ENCODE measurements at places on chromosomes 6 and 20.

DNA sequence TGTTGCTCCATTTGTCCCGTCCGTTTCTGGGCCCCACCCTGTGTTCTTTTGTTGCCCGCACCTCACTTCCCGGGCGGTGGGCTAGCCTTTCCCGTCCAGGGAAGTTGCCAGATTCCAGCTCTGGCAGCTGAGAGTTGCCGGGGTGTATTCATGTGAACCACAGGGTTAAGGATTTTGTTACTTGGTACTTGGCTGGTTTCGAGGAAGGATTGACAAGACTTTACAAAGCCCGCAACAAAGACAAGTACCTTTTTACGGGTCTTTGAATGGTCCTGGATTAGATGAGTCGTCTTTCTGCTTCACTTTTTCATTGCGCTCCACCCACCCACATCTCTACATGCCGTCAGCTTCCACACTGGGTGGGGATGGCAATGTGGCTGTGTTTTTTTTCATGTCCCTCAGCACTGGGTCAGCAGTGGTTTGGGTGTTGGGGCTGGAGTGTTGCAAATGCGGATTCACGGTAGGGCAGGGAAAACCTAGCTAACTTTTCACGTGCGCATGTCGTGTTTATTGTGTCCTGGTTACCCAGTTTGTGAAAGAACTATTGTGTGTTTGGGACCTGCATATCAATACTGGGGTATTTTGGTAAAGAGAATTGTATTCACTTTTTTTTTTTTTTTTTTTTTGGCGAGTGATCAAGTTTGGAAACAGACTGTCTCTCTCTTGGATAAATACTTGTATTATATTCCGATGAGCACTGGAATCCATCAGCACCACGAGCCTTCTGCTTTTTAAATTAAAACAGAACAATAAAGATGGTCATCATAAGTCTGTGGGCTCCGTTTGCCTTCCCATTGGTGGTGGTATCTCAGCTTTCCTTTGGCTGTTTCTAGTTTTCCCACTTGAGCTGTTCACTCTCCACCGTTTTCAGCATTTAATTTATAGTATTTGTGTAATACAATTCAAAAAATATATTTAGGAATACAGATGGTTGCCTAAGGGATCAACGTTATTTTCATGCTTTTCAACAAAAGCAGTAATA is 1.2 kb downstream of the DUSP22 start:
- DNase-seq, result no peak

DNA sequence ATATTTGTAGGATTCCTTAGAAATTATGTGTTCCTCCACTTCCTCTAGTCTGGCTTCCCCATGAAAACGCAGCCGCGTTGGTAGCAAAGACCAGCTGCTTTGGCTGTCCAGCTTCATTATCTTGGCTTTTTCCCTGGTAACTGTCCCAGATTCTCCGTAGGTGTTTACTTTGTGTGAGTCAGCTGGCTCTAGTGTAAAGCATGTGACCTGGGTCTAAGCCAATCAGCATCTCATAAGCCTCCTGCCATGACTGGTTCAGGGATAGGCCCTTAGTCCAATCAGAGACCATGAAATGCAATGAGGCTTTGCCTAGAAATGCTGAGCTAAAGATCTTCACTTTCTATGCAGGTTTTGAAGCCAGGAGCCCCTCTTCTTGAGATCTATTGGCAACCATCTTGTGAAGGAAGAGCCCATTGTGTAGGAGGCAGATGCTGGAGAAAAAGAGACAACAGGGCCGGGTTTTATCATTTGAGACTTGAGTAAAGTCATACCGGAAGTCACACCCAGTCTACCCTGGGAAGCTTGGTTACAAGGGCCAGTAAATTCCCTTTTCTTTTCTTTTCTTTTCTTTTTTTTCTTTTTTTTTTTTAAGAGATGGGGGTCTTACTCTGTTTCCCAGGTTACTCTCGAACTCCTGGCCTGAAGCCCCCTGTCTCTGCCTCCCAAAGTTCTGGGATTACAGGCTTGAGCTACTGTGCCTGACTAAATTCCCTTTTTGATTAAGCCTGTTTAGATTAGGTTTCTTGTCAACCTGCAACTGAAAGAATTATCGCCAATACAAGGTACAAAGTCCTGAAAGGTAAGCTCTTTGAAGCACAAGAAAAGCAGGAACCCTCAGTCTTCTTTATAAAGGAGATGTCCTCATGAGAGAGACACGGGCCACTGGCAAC is 256.5 kb upstream of the RREB1 start:
- DNase-seq, result no peak

DNA sequence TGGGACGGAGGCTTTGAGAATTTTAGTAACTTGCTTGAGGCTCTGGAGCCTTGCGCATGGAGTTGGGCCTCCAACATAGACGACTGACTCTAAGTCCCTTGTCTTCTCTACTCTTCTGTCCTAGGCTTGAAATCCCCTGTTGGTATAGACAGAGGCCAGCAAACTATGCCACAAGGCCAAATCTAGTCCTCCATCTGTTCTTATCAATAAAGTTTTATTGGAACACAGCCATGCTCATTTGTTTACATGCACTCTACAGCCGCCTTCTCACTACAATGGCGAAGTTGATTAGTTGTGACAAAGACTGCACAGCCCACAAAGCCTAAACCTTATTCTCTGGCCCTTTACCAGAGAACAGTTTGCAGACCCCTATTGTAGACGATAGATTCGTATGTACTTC is 174.1 kb upstream of the ZFP64 start:
- DNase-seq, result no peak

DNA sequence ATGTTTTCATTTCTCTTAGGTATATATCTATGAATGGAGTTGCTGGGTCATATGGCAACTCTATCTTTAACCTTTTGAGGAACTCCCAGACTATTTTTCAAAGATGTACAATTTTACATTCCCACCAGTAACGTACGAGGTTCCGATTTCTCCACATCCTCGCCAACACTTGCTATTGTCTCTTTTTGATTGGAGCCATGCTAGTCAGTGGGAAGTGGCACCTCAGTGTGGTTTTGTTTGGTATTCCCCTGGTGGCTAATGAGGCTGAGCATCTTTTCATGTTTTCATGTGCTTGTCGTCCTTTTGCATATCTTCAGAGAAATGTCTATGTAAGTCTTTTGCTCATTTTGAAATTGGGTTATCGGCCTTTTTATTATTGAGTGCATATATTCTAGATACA is 178.6 kb upstream of the EXOC2 start:
- DNase-seq, result no peak

- no peak for DNase-seq
These were observed 185.2 kb downstream of the MYLK4 start for GRCh38 chr6:2565499-2565898.

- DNase-seq, result no peak
These were observed 172.9 kb upstream of the SASH1 start for GRCh38 chr6:148169706-148170105.

GRCh38 chr20:21235484-21236445 is 67.4 kb upstream of the XRN2 start:
- DNase-seq, result peak; percentile 38

DNA sequence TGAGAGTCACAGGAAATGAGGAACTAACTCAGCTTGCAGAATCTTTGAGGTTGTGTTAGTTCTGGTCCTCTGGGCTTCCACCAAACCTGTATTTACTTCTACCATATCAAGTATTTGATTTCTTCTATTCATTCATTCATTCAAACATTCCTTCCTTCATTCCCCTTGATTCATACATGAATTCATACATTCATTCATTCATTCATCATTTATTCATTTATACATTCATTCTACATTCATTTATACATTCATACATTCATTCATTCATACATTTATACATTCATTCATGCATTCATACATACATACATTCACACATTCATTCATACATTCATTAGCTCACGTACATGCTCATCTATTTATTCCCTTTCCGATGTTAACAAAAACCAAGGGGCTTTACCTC is 120.3 kb downstream of the BMP7 start:
- no peak for DNase-seq
